ENCODE measurements at places on chromosomes 2 and 18.

- no peak for DNase-seq
Observed at GRCh38 chr2:157125685-157126084, 131.8 kb upstream of the GALNT5 start.

GRCh38 chr2:173866874-173867618 lies 98.1 kb downstream of the SP3 start:
- no peak for DNase-seq

GRCh38 chr2:11480406-11480805 lies 14.4 kb upstream of the E2F6 start:
- no peak for DNase-seq

GRCh38 chr2:162710287-162710890 lies 128.2 kb downstream of the KCNH7 start:
- no peak for DNase-seq

- no peak for DNase-seq
Observed at GRCh38 chr18:59839931-59840685, 59.7 kb upstream of the PMAIP1 start.

DNA sequence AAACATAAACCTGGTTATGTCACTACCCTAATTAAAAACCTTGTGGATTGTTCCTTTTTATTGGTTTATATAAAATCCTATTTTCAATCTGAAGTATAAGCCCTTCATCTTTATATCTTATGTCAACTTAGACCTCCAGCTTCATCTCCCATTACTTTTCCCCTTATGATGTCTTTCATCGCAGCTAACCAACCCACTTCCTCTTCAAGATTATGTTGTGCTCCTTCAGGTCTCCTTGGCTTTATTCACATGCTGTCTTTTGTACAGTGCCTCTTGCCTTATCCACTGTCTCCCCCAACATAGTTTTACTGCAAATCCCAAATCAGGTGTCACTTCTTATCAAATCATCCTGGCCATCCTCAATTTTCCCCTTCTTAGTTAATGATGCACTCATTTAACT lies 25.9 kb downstream of the MBD5 start:
- no peak for DNase-seq

GRCh38 chr2:133532919-133533318 lies 35.3 kb downstream of the NCKAP5 start:
- DNase-seq = no peak

DNA sequence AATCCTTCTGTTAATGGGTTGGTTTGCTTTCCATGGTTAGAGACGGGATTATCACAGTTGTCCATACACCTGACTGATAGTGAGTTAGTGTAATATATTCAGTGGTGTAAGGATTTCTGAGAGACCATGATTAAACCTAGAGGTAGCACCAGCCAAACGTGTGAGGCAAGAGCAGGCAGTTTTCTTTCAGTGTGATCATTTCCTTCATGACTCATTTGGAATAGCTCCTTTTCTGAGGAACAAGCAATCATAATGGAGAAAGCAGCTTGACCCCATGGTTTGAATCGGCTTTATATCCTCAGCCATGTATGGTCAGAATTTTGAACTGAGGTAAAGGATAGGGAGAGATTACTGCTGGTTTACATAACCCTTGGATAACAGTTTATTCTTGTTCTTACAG lies 2.9 kb downstream of the MXD1 start:
- no peak for DNase-seq

GRCh38 chr18:58947136-58947732 lies 82.6 kb downstream of the ZNF532 start:
- DNase-seq = no peak

- DNase-seq = no peak
Observed at GRCh38 chr2:141630407-141630930, 500.3 kb downstream of the LRP1B start.

DNA sequence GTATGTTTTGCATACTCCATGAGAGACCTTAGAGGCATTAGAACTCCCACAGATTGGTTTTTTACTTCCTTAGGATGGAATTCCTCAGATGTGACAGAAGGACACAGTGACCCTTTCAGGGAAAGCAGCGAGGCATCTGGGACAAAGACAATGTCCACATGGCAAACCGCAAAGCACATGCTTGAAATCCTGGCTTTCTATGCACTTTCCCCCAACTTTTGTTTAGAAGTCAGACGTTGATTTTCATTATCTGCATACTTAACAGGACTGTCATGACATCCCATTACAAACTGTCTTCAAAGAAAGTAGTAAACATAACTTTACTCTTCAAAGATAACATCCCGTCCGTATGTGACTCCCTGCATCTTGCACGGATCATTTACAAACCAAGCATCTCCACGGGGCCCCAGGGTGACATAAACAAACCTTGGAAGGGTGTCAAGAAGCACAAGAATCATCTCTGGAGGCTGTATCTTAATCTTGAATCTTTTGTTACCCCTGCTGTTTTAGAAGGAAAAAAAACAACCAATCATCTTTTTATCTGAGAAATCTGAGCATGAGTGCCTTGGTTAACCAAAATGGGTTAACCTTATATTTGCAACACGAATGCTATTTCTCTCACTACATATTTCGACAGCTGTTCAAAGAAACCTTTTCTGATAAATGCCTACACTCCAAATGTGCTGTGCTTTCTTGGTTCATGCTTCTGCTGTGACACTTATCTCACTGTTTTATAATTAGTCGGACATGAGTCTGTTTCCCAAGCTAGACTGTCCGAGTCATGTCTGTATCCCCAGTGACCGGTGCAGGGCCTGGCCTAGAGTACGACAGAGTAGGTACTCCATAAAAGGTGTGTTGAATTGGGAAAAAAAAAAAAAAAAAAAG lies 90.8 kb downstream of the CCBE1 start:
- DNase-seq = no peak

Measured in lower lobe of right lung (tissue), 2 donors.